Epithelial cell of prostate (primary cell): ENCODE measurements at places on chromosomes 5 and 9.
A peak's percentile ranks its signal among the peaks of the same experiment; 100 is the strongest.

DNA sequence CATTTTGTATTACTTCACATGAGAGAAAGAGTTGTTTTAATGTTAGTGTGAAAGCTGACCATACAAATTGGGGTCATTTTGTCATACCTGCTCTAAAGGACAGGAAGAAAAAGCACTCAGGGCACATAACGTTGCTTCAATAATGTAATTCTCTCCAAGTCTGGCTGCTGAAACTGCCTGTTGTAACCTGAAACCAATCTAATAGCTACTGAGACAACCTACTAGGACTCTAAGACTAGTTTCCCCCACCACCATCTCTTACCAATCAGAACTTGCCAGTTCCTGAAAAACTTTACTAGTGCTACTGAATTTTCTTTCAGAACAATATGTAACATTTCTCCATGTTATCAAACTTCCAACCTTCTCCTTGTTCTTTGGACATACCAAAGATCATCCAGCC lies 374.7 kb downstream of the PTPRD start:
- no peak for DNase-seq

- DNase-seq = no peak
Measured at GRCh38 chr5:33474004-33474403, 33.2 kb downstream of the TARS1 start.

DNA sequence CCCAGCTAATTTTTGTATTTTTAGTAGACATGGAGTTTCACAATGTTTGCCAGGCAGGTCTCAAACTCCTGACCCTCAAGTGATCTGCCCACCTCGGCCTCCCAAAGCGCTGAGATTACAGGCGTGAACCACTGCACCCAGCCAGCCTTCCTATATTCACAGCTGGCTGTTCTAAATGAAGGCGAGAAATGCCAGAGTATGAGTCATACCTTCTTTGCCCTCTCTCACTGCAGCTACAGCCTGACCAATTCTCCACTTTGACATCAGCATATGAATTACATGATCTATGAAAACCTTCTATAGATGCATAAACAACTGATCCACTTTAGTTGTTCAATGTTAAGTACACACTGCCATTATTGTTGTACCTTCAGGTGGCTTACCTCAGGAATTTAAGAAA lies 14.5 kb downstream of the APTX start:
- no peak for DNase-seq

DNA sequence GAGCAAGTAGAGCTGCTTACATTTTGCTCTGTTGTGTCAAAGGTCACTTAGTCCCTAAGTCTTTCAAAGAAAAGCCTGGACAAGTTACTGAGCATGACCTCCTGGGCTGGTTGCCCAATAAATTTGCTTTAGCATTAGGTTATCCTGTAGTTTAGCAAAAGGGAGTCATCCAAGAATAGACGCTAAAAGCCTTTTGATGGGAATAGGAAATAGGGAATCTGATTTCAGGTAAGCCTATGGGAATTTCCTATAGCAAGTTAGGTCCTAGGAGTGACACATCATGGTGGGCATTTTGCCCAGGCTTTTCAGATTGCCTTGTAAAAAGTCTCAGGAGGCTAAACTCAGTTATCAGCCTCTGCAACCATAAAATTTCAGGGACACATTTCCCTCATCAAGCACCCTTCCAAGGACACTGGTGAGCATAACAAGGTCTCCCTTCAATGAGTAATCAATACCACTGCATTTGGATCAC lies 67.6 kb upstream of the RANBP3L start:
- peak; percentile 20 for DNase-seq

DNA sequence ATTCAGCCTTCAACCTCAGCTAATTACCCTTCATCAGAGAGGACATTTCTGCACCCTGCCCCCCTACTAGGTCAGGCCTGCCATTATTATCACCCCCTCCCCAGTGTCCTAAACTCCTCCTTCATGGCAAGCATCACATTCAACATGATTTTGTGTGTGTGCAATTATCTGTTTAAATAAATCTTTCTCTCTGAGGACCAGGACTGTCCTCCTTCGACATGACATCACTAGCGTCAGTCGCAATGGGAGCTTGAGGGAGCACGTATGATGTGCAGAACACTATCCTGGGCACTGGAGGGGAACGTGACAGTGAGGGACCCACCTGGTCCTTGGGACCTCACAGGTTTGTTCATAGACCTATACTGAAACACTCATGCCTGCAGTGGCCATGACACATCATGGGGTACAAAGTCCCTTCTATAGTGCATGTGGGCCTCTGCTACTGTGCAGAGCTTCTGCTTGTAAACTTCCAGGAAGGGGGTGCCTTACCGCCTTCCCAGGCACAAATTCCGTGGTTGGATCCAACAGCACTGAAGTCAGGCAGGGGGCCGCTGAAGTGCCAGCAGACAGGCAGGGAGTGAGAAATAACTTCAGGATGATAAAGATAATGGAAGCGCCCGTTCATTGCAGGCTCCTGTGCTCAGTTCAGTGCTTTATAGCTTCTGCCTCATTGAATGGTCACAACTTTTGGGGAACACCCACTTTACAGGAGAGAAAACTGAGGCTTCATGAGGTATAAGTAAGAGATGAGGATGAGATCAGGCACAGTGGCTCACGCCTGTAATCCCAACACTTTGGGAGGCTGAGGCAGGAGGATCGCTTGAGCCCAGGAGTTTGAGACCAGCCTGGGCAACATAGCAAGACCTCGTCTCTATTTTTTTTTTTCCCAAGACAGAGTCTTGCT lies 36.0 kb upstream of the STXBP1 start:
- no peak for DNase-seq

DNA sequence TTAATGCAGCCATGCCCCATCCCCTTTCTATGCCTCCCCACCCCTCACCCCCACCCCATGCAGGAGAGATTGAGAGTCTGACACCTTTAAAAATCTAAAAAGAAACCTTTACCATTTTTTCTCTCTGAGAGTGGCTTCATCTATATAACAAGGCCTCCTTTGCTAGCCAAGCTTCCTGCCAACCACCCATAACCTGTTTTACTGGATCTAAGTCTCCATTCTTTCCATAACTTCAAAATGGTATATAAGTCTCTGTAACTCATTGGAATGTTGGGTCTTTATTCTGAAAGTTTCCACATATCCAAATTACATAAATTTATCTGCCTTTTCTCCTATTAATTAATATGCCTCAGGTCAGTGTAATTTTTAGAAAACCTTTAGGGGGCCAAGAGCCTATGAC lies 1174.0 kb downstream of the MAT2B start:
- DNase-seq = no peak

DNA sequence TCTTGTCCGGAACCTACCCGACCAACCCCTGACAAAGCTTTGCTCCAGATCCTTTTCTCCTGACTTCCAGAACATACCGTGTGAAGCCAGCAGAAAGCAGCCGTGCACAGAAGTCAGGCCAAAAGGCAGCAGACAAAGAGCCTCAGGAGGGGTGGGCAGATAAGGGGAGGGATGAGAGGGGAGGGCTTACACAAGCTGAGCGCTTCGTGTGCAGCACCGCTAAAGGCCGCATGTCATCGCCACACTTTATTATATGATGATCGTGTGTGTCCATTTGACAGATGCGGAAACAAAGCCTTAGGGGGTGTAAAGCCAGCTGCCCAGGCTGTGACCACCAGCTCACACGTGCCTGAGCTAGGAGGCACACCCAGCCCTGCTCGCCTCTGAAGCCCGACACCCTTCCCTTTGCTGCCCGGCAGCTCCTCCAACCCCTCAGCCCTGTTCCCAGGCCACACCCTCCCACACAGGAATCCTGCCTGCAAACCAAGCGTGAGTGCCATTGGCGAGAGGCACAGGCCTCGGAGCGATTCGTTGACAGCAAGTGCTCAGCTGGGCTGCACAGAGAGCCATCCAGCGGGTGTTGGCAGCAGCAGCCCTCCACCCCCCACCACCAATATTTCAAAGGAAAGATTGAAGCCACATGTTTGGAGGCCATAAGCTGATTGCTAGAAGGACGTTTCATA lies 170.5 kb upstream of the SMIM23 start:
- DNase-seq = no peak

DNA sequence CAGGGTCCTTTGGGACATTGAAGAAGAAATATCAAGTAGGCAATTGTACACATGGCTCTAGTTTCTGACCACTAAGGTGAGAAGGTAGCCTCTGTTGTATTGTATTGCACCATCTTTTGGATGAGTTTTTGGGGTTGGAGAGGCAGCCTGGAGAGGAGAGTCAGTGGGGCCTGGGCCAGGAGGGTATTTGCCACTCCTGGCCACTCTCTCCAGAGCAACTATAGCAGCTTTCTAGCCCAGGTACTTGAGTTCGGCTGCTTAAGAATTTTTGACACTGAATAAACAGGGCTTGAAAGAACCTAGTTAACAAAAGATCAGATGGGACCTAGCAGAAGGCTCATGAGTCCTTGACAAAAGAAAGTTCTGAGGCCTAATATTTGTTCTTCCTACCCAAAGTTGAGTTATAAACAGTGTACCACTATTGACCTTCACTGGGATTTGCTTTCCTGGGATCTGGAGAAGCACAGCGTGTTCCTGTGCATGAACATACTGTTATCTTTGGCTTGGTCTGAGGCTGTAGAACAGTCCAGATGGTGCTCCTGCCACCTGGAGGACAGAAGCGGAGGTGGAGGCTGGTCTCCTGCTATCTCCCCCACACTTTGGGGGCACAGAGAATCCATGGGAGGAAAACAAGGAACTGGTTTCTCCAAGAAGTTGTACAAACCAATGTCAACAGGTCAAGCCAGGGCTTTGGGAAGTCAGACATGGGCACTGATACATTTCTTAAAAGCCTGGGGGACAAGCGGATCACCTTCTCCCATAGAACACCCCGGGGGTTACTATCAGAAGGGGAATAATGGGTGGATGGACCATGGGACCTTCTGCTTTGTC lies 110.4 kb upstream of the LIFR start:
- DNase-seq = no peak

DNA sequence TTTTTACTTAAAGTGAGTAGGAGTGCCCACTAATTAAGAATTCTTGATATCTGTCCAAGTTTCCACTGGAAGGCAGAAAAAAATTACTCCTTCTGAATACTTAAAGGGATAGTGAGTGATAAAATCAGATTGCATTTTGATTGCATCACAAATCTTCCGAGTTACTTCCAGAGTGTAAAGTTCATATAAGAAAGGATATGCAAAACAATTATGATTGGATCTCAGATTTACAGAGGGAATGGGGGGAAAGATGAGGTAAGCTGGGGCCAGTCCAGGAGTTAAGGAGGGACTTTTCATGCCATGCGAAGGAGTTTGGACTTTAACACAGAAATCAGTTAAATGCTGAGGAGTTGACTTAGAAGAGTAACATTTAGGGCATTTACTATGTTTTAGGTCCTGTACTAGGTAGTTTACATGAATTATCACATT lies 9.3 kb upstream of the RNF145 start:
- no peak for DNase-seq

DNA sequence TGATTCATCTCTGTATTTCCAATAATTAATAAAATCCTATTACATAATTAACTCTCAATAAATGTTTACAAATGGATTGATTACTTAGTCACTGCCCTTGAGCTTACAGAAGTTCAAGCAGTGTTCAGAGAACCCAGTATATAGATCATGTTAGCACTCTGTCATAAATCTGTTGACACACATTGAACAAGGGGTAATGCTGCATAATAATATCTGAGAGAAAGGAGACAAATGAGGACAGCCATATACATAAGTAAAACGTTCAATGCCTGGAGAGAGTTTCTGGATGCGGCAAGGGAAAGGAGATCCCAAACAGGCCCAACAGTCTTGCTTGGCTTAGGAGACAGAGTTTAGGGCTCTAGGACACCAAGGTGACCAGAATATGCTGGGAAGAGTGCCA lies 270.2 kb downstream of the FBXL17 start:
- no peak for DNase-seq

GRCh38 chr9:73441890-73442818 lies 290.5 kb downstream of the ANXA1 start:
- DNase-seq = no peak

DNA sequence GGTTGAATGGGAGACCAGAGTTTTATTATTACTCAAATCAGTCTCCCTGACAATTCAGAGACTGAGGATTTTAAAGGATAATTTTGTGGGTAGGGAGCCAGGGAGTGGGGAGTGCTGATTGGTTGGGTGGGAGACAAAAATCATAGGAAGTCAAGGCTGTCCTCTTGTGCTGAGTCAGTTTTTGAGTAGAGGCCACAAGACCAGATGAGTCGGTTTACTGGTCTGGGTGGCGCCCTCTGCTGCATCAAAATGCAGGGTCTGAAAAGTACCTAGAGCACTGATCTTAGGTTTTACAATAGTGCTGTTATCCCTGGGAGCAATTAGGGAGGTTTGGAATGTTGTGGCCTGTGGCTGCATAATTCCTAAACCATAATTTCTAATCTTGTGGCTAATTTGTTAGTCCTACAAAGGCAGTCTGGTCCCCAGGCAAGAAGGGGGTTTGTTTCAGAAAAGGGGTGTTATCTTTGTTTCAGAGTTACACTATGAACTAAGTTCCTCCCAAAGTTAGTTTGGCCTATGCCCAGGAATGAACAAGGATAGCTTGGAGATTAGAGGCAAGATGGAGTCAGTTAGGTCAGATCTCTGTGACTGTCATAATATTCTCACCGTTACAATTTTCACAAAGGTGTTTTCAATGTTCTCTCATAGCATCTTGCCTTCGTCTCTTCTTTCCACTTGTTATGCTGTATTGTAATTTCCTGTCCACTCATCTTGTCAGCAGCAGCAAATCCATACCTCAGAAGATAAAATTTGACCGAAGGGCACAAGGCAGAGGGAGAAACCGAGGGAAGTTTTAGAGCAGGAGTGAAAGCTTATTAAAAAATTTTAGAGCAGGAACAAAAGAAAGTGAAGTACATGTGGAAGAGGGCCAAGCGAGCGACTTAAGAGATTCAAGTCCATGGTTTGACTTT lies 59.2 kb upstream of the CLINT1 start:
- DNase-seq = peak; percentile 56

DNA sequence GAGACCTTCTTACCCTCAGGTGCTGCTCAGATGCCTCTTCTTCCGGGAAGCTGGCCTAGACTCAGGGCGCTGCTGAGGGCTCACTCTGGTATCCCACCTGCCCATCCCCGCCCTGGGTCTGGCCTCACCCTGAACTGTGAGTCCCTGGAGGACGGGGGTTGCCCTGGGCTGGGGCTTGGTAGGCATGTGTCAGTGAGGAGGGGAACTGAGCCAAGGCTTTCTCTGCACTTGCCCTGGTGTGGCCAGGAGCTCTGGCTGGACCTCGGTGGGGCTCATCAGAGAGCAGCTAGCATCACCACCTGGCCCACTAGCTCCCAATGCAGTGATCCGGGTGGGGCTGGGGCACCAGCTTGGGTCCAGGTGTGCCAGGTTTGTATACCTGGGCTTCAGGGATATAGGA lies 15.6 kb downstream of the PLEKHG4B start:
- DNase-seq = no peak

- DNase-seq = no peak
Measured at GRCh38 chr9:138066049-138066448, 188.5 kb downstream of the CACNA1B start.

DNA sequence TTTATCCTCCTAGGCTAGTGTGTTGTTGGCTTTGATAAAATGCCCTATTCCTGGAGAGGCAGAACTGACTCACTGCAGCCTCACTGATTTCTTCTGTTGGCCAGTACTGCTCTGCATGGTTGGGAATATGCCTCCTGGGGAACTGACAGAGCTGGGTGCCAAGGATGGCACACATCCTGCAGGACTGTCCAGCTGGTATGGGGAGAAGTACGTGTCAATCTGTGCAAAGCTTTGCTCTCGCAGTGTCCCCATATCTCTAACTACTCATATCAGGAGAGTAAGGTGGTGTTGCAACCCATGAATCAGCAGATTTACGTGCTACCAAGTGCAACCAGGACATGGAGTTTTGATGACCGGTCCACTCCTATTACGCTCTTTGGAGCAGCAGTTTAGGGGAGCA lies 74.7 kb downstream of the TEK start:
- DNase-seq = no peak
